ENCODE measurements at places on chromosomes 1 and 21.

- DNase-seq: no peak
These were observed 53.9 kb upstream of the TIAM1 start for GRCh38 chr21:31397939-31398338.

DNA sequence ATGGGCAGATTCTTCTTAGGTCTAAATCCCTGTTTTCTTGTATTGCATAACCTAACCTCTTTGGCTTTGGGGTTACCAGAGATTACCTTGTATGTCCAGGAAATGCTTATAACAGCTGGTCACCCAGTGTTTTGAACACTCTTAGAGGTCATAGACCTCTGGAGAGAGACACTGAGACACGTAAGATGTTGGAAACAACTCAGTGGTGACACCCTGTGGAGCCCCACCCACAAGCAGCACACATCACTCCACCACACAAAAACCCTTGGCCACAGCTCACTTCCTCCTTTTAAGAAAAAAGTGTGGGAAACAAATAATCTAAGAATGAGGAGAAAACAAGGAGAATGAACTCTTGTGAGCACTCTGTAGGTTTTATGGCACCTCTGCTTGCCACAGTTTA lies 26.3 kb upstream of the CYP4B1 start:
- DNase-seq: no peak

DNA sequence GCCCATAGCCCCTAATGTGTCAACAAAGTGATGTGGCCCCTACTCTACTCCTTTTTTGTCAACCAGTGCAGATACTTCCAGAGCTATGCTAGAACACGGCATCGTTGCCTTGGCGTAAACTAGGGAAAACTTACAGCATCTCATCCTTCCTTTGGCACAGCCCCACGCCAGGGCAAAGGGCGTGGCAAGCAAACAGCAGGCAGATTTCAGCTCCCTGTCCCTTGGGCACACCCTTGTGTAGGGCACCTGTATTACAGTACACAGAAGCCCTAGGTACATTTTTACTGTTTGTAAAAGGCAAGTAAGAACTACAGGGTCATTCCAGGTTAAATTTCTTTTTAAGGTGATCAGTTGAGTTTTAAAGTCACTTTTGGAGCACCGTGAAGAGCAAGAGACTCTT lies 29.3 kb downstream of the PRDX6 start:
- DNase-seq: no peak

- DNase-seq: no peak
These were observed 2.0 kb downstream of the RNF186 start for GRCh38 chr1:19812875-19813642.

DNA sequence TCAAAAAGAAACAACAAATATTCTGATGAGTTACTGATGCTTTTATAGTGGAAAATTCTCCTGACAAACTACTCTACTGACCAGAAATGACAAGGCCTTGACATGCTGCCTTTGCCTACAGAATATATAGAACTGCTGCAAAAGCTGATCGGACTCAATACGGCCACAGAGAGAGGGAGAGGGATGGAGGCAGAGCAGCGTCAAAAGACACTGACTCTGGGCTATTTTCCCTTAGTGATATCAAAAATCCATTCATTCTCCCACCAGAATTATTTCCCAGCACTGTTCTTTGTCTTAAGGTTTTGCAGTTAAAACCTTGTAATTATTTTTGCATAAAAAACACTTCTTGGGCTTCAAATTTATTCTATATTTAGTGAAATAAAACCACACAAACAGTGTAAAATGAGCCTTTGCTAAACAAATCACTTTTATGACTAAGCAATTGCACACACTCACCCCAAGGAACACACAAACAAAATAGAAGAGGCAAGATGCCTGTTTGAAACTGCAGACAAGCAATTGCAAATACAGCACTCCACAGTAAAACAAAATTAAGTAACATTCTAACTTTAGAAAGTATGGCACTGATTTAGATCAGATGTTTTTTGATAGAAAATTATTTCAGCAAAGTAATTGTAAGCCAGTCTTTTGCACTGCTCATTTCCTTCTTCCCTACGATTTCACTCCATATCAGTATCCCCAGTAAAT lies 1036.4 kb downstream of the ADGRL2 start:
- DNase-seq: no peak

DNA sequence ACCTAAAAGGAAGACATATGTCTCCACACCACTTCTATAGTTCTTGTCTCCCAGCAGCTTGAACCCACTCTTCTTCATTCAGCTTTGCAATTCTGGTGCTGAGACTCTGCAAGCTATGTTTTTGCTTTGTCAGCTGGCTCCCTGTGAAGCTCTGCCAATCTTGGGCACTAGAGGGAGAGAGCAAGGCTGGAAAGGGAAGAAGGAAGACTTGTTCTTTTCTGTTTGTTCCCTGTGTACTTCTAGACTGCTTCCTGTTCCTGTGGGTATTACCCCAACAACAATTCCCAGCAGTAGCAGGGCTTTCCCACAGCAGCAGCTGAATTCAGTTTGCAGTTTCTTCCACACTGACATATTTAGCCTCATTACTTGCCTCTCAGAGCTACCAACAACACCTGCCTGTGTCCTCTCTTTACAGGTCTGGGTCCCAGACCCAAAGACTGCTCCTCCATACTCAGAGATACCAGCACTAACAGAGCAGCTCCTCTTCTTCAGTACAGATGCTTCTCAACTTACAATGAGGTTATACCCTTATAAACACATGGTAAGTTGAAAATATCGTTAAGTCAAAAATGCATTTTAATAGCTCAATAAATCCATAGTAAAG lies 275.2 kb upstream of the NEGR1 start:
- DNase-seq: peak; percentile 28

DNA sequence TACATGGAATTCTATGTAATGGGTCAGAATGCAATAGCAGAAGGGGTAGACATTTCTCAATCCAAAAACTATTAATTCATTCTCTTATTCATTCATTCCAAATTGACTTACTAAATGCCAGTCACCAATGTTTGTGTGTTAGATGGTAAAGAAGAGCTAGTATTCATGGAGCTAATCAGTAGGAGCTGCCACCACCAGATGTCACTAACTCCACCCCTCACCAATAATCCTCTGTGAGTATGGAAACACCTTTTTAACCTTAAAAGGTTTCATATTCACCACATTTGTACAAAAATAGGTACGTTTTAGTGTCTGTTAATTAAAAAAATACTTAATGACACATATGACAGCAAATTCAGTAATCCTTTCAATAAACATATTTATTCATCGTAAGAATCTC lies 131.8 kb upstream of the PKN2 start:
- DNase-seq: no peak

DNA sequence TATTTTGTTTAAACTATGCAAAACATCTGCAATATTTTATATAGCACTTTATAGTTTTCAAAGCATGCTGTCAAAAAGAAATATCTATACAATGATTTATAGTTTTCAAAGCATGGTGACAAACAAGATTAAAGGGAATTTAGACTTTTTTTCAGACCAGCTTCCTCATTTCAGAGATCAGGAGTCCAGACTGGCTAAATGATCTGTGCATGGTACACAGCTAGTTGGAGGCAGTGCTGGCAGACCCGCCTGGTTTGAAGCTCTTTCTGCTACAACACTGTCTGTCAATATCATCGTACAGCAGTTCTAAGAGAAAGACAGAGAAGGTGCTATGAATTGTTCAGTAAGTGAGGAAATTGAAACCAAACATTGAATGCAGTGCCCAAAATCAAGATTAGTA lies 479.0 kb downstream of the PTBP2 start:
- DNase-seq: peak; percentile 23
